ENCODE measurements at places on chromosomes 13 and 19.

- no peak for DNase-seq
Observed at GRCh38 chr19:35076657-35077056, 35.1 kb downstream of the HPN start.

GRCh38 chr13:45527699-45528462, 63.1 kb downstream of the COG3 start:
- no peak for DNase-seq

DNA sequence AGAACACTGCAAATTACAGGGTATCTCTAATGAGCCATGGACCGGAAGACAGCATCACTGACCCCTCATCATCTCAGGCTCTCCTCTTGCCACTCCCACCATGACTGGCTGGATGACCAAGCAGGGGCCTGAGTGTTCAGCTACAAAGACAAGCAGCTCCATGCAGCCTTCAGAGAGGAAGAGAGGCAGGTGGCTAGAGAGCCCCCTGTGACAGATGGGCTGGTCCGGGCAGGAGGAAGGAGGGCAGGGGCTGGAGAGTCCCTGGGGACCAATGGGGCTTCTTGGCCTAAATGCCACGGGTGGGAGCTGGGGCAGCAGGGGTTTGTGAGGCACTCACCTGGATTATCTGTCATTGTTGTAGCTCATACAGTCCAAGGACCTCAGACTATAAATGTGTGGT, 12.8 kb upstream of the RASA3 start:
- DNase-seq = no peak

- DNase-seq = no peak
Observed at GRCh38 chr19:12727745-12728433, 4.2 kb upstream of the TNPO2 start.

GRCh38 chr19:56110515-56111448, 10.3 kb downstream of the ZNF787 start:
- no peak for DNase-seq

- peak; percentile 56 for DNase-seq
Observed at GRCh38 chr19:56350416-56351045, 35.9 kb upstream of the ZSCAN5A start.

- DNase-seq = no peak
Observed at GRCh38 chr19:7618348-7618747, 11.0 kb downstream of the XAB2 start.

DNA sequence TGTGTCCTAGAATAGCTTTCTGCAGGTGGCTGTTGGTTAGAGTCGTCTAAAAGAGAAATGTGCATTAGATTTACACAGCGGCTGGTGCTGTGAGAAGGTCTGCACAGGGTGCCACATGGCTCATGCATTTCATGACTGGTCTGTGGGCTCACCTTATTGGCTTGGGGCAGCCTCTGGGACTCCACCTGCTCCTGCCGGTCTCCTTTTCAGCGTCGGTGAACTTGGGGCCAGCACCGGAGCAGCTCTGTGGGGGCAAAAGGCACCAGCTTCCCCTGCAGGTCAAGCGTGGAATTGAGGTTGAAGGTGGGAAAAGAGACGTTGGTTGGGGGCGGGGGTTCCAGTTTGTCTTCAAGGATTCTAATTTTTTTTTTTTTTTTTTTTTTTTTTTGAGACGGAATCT, 3.1 kb upstream of the PNMA8C start:
- no peak for DNase-seq

DNA sequence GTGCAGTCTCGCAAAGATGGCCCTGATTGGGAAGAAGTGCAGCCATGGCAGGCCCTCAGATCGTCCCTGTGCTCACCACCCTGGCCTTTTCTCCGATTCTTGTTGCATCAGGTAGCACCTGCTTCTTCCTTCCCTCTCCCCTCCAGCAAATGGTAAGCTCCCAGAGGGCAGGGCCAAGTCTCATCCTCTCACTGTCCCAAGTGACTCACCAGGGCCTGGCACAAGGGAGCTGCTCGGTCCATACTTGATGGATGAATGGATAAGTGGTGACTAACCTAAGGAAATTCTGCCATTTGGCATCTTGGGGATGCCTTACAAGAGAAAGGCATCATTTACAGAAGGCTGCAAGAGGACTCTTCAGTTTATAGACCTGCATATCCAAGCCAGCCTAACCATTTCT, 84.9 kb downstream of the ZIC5 start:
- DNase-seq = no peak

- no peak for DNase-seq
Observed at GRCh38 chr19:6161271-6161850, 25.9 kb downstream of the ACSBG2 start.

DNA sequence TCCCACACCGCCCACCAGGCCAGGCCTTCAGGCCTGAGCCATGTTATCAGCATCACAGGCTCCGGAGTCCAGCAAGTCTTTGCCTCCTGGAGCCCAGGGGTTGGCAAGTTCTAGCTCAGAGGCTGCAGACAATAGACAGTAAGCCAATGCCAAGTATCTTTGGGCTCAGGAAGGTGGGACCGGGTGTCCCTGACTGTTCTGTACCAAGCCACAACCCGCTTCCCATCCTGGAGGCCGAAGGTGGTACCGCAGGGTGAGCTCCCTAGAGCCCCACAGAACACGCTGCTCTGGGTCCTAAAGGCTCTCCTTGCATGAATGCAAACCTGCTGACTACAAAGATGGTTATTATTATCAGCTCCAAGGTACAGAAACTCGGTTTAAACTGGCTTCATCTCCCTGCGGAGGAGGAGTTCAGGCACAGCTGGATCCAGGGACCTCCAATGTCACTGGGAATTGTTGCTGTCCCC, 5.5 kb upstream of the FSTL3 start:
- no peak for DNase-seq

- no peak for DNase-seq
Observed at GRCh38 chr19:27997069-27997468, 1215.9 kb downstream of the UQCRFS1 start.

- no peak for DNase-seq
Observed at GRCh38 chr13:25137788-25138115, 34.3 kb downstream of the AMER2 start.

DNA sequence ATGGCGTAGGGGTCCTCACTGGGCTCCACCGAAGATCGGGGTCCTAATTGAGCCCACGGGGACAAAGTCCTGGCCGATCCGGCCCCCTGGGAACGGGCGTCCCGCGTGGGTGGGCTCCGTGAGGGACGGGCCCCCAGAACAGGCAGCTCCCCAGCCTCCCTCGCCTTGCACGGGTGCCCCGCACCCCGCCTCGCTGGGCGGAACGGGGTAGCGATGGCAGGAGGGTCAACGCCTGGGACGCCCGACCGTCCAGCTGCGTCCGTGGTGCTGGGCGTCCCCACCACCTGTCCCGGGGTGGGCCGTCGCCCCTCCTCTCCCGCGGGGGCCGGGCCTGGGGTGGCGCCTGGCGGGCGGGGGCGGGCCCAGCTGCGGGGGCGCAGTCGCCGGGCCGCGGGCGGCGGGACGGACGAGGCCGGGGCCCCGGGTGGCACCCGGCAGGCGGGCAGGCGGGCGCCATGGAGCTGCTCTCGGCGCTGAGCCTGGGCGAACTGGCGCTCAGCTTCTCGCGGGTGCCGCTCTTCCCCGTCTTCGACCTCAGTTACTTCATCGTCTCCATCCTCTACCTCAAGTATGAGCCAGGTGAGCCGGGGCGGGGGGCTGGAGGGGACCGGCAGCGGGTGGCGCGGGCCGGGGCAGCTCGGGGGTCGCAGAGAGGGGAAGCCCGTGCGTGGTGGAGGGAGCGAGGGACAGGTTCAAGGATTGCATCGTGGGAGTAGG, at the start of gene TMEM38A:
TSS of gene TMEM38A (plus strand) at position 377 of the 717 bp plus-strand sequence. CDS start at position 456, 79 bp downstream.
- peak; percentile 80 for DNase-seq
